ENCODE measurements at places on chromosomes 7 and 10.
A peak's percentile ranks its signal among the peaks of the same experiment; 100 is the strongest.

DNA sequence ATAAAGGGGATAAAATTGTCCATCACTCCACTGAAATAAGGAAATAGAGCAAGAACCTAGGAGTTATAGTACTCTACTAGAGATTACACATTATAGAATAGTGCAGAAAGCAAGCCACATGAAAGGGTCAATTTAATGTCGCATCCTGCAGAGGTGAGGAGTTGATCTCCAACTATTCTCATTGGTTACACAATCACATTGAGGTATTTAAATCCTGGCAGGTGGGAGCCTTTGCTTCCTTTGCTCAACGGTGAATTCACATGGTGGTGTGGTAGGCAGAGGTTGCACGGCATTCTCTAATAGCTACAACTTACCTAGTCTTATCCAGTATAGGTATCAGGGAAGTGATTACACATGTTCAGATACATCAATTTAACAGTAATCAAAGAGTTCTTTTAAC is 198.4 kb upstream of the TCF7L2 start:
- DNase-seq, result no peak

GRCh38 chr7:105122619-105123018 is 108.6 kb downstream of the KMT2E start:
- no peak for DNase-seq

DNA sequence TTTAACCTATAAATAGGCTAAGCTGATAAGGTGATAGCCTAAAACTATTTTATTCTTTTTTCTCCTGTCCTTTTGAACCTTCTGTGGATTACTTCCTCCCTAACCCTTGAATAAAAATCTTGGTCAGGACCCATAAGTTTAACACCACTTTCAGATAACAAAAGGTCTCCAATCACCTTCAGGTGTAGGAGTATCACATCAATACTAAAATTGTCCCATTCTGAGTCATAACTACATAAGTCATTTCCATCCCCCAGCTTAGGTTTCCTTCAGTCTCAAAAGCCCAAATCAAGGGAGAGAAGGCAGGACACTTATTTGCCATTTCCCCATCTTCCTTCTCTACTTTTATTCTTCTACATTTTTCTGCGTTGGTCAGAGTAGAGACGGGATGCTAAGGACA is 56.9 kb upstream of the WNT16 start:
- no peak for DNase-seq

DNA sequence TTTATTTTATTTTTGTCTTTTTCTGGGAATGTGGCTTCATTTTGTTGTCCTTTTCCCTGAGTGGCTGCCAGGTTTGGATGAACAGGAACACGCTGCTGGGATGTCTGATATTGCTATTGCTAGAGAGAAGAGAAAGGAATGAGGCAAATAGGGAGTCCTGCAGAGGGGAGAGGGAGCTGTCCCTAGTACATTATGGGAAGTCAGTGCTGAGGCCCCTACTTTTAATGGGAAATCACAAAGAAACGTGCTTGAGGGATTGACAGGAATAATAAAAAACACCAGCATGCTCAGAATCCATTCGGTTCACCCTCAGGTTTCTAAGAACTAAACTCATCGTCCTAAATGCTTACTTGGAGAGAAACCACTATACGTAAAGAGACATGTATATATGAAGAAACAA is 306.6 kb downstream of the PLXNA4 start:
- DNase-seq, result no peak

DNA sequence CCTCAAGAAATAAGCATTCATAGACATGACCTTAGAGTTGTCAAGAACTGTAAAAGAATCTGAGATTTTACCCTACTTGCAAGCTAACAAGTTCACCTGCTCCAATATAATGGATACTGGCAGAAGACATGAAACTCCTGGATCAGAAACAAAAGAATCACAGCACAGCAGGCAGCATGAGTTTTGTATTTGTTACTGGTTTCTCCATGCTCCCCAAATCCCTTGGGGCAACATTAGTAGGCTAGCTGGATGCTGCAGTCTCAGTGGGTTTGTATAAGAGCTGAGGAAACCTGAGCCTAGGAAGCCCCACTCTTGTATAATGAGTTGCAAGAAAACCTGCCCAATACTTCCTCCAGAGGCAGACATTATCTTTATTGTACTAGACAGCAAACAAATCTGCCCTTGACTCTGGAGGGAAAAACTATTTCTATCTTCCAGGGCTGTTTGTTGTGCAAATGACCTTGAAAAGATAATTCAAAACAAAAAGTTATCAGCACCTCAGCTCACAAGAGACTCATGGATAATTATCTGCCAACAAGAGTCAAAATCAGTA is 64.8 kb downstream of the ABLIM1 start:
- DNase-seq, result no peak

DNA sequence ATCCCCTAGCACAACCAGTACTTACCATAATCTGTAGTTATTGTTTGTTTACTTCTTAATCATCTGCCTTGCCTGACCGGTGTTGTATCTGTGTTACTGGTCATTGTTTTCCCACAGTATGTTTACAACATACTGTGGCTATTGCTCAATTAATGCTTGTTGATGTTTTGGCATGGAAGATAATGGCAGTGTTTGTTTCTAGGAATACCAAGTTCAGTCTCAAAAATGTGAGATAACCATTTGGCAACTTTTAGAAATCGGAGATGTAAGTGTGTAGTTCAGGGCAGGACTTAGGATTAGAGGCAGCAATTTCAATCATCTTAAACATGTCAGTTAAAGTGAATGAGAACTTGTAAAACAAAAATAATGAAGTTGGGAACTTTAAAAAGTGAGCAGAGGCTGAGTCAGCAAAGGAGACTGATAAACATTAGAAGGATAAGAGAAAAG is 8.2 kb downstream of the MINDY3 start:
- no peak for DNase-seq

GRCh38 chr10:35306852-35307251 is 29.5 kb upstream of the CCNY start:
- no peak for DNase-seq

GRCh38 chr10:89207801-89208551 is 859 bp upstream of the CH25H start:
- no peak for DNase-seq

- DNase-seq, result peak; percentile 4
Observed at GRCh38 chr10:31554556-31554955, 235.5 kb downstream of the ZEB1 start.

DNA sequence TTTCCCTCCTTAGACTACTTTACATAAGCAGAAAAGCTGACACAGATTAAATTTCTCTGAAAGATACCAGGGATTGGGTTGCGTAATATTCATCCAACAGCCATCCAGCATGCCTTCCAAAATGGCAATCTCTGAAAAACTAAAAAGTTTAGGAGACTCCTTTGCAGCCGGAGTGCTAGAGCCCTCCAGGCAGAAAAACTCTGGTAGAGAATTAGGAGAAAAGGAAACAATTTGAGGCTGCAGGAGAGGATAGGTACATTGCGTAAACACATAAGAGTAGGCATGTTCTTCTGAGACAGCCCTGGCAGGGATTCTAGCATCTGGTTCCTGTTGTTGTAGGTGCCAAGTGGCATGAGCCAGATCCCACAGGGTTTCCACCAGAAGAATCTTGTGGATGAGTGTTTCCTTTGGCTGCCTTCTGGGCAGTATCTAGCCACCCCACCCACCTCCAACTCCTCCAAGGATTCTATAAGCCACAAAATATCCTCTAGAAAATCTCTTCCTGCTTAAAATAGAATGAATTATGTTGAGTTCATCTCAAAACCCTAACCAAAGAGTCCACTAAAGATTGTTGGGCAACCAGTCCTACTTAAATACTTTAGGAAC is 402.4 kb downstream of the HGF start:
- peak; percentile 34 for DNase-seq

DNA sequence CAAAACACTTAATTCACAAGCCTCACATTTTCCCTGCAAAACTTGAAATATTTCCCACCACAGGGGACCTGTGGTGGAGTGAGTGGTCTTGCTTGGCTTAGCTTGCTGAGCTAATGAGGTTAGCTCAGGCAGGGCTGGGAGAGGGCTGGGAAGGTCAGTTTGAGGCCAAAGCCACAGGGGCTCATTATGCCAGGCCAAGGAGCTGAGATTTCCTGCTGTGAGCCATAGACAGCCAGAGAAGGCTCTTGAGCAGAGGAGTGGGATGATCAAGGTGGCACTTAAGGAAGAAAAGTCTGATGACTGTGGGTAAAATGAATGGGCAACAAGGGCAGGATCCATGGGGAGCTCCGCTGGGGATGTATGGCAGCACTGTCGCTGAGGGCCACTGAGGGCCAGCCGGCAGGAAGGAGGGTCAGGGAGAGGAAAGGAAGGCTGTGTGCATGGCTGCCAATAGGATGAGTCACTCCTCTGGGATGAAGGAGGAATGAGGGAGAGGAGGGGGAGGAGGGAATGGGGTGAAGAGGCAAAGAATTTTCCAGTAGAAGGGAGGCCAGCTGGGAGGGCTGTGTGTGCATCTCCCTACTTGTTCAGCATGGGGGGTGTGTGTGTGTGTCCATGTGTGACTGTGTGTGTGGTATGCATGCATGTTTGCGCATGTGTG is 18.7 kb upstream of the ZNF488 start:
- no peak for DNase-seq

DNA sequence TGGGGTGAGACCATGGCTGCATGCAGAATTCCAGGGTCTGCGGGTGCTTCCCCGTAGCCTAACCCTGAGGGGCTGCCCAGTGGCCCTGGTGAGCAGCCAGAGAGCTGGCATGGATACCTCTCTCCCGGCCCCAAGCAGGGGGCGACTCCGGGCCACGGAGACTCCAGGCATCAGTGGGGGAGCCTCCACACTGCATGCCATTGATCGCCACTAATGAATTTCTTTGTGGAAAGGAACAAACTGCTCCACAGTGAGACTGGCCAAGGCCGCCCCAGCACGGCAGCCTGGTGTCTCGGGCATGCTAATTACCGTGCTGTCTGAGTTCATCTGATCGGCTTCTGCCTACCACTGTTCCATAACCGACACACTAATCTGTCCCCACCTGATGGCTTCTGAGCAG is 184.4 kb downstream of the GRID1 start:
- no peak for DNase-seq

- no peak for DNase-seq
Observed at GRCh38 chr7:82049442-82049841, 279.6 kb upstream of the HGF start.

DNA sequence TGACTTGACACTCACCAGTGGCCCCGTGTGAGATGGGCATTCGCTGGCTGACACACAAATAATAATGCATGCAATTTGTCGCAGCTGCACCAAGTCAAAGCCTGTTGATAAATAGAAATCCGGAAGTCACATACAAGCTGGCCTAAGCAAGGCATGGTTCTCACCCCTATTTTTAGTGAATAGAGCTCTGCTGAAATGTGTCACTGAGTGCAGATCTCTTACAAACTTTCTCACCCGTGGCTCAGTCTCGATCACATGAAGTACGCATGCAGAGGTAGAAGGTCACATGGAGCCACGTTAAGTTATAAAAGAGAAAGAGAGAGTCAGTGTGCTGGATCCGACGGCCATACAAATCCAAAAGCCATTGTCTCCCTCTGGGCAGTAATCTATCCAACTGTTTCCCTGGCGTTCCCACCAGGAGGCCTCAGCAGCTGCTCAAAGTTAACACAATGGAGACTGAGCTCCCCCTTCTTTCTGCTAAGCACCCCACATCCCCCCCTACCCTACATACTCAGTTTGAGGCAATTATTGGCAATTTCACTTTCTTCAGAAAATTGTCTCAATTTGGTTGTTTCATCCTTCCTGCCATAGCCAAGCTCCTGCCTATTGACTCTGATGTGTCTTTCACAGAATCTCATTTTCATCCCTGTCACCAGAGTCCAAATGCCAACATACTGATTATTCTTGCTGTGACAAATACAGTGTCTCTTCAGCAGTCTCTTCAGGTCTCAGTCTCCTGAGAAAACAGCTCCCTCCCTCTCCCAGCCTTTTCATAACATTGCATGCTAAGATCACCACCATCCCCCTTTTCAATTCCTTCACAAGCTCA is 473.3 kb upstream of the NRP1 start:
- DNase-seq, result no peak

DNA sequence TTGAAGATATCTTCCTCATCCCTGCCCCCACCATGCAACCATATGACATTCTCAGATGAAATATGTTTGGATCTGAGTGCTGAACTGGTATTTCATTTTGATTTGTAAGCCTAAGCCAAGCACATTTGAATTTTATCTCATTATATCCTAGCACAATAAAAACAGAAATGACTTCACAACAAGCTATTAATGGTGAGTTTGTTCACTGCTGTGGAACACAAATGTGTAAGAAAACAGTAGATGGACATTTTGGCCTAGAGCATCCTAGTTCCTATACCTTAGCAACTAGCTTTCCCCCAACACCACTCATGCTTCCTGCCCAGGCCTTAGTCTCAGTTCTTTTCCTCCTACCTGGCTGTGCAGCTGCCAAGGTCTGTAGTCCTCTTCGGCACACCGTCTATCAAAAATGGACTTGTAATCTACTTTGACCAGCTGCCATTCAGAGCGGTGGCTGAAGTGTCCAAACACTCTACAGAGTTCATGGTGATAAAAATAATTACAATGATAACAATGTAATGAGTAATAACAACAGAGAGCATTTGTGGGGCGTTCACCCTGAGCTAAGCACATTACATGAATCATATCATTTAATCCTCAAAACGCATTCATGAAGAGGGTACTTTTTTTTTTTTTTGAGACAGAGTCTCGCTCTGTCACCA is 491.9 kb downstream of the SORCS1 start:
- no peak for DNase-seq

- DNase-seq, result no peak
Observed at GRCh38 chr10:110793886-110794285, 77.8 kb upstream of the PDCD4 start.

GRCh38 chr7:134353411-134353810 is 36.7 kb upstream of the SLC35B4 start:
- DNase-seq, result no peak

DNA sequence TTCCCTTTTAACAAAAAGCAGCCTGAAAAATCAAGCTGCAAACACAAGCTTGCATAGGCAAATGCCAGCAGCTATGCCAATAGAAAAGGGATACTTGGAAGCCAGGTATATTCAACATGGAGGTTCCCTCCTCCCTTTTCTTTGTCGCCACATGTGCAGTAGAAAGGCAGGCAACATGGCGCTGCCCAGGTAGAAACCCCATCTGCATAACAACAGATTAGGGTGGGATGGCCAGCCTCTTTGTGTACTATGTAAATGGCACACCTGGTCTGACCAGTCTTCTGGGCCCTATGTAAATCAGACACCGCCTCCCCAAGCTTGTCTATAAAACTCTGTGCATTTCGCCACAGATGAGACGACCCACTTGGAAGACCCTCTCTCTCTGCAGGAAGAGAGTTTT is 58.1 kb downstream of the CCDC3 start:
- no peak for DNase-seq

DNA sequence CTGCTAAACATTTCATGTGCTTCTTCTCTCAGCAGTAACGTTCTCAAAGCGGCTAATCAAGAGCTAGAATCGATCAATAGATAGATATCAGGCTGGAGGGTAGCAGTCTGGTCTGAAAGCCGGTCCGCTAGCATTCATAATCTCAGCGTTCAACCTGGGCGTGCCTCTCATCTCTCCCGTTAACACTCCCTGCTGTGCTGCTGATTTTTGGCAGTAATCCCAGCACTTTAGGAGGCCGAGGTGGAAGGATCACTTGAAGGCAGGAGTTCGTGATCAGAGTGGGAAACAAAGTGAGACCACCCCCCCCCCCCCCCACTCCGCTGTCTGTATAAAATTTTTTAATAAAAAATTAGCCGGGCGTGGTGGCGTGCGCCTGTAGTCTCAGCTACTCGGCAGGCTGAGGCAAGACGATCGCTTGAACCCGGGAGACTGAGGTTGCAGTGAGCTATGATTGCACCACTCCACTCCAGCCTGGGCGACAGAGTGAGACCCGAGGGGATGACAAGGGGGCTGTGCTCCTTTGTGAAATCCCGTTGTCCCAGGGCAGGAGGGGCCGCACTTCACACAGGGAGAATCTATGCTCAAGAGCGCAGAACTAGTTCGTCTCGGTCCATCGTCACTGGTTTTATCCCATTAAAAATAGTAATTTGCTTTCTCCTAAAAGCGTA is 624 bp upstream of the CEP55 start:
- no peak for DNase-seq
